ENCODE measurements at places on chromosomes 5 and 9.

DNA sequence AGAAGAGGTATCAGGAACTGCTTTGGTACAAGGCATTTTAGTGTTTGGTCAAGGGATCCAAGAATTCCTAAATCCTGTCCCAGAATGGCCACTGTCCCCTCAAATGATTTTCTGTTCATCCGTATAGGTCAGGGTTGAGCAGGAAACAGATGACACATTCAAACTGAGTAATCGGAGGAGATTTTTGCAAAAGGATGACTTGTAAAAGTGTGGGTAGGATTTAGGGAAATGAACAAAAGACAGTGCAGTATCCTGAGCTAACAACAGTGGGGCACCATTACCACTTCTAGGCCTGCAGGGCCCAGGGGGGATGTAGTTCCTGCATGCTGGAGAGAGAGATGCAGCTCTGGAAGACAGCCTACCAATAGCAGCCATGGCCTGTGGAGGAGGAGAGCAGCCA, 290.1 kb downstream of the ZSWIM6 start:
- no peak for DNase-seq

GRCh38 chr5:172048170-172048422, 41.7 kb upstream of the FBXW11 start:
- no peak for DNase-seq

GRCh38 chr9:134247918-134248631, 78.2 kb upstream of the RXRA start:
- DNase-seq: no peak

GRCh38 chr5:32710550-32711361, at the start of gene NPR3:
TSS of gene NPR3 (plus strand) at chr5:32711321. CDS start at chr5:32711777, 456 bp downstream.
- no peak for DNase-seq

- no peak for DNase-seq
These were observed 17.9 kb upstream of the RLN1 start for GRCh38 chr9:5357431-5358105.
